NCI-H774 (cell line): ENCODE measurements at places on chromosomes 7 and 10.

DNA sequence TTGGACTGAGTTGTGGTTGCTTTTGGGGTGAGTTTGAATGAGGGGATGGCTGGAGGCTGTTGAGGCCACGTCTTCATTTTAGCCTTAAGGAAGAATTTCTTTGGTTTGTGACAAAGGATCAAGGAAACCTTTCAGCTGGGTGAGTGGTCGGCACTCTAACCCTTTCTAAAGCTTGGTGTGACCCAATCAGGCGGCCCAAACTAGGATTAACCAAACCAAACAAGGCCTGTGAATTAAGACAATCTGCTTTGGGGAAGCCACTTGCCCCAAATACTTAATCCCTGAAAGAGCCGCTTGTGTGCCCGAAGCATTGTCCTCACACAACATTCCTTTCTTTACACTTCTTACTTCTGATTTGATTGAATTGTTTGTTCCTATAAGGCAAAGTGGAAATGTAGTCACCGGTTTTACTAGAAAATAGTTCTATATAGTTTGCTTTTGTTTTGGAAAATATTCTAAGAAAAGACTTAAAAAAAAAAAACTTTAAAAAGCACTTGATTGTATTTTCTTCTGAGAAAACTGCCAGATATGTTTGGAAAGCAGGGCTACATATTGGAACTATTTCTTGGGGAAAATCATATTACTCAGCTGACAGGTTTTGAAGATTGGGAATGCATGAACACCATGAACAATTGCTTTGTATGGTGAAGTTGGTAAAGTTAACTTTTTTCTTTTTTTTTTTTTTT lies 272.4 kb upstream of the BMPER start:
- DNase-seq, result no peak

DNA sequence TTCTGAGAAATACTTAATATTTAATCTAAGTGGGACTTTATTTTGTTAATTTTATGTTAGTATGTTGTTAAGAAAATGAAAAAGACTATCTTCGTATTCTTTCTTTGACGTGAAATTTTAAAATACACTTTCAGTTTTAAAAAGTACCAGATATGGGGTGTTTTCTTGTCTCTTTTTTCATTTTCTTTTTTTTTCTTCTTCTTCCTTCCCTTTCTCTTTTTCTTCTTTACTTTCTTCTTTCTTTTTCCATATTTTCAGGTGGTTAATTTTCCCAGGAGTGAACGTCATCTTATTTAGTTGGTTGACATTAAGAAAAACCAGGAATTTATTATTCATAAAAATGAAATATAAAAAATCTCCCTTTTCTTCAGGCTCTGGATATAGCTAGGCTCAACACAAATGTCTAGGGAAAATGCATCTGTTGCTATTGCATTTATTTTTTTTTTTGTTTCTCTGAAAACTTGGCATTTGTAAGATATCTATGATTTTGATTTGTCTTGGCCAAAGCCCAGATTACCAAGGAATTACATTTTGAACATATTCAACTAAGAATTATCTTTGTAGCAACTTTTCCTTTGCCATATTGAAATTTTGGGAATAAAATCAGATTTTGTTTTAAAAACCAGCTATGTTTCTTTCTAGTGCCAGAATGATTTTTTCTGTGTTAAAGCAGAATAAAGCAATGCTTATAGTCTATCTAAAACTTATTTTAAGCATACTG lies 241.3 kb upstream of the FOXP2 start:
- no peak for DNase-seq

DNA sequence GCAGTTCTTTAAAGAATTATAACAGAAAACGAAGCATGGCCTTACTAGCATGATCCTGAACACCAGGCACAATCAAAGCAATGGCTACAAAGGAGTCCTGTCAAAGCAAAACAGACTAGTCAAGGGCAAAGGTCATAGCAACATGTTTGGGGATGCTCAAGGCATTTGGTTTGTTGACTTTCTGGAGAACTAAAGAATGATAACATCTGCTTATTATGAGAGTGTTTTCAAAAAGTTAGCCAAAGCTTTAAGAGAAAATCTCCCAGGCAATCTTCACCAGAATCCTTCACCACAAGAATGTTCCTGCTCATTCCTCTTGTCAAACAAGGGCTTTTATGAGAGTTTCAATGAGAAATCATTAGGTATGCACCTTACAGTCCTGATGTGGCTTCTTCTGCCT lies 95.1 kb upstream of the CPXM2 start:
- DNase-seq, result no peak

DNA sequence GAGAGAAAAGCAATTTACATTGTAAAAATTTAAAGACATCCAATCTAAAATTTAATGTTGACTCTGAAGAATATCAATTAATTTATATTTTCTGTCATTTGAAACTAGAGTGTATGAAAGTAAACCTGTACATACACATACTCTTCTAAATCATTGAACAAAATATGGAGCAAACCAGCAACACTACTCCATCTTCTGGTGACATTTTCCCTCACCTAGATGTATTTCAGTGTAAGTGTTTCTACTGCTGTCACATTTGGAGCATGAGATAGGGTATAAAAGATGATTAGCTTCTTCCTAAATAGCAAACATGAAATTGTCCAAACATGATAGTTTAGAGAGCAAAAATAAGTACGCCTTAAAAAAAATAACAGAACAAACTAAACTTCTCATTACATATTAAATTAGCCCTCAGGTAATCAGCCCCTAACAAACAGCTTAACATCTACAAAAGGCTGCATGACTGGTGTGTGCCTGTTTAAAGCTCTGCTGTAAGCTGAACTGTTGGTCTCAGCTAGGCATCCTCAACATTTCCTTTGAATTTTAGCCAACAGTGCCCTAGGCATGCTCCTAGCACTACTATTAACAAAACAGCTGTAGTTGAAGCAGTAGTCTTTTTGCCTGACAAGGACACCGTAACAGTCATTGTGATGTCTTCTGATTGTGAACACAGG lies 189.8 kb downstream of the CTNNA3 start:
- no peak for DNase-seq

DNA sequence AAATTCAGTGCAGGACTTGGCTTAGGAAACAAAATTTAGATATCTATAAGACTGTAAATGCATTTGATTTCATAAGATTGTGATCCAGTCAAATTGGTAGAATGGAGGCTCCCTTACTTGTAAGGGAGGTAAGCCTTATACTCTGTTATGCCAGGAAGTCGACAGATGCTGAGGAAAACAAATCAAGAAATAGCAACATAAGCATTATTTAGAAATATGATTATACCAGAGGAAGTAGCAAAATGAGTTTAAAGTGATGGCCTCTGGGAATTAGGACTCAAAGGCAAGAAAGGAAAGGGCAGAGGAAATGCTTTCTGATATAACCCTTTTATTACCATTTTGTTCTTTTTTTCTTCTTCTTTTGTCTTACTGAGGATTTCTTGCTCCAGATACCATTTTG lies 40.5 kb upstream of the MTPAP start:
- DNase-seq, result no peak

DNA sequence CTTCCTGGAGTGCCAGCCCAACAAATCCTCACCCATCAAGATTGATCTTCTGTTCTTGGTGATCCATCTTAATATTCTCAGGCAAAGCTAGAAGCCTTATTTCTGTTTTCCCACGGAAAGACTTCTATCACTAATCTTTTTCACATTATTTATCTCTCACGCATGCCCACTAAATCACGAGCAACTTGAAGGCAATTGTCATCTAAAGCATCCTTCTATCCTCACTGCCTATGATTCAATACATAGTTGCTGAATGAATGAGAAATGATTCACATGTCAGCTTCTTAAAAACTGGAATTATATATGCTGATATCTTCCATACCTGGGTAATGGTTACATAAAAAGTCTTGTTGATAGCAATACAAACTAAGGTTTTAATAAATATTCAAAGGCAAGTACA lies 12.6 kb upstream of the COL1A2 start:
- no peak for DNase-seq

GRCh38 chr10:34941471-34942357 lies 126.6 kb upstream of the PARD3 start:
- no peak for DNase-seq

- DNase-seq, result no peak
These were observed 171.5 kb upstream of the CDCA7L start for GRCh38 chr7:22117222-22117621.

- no peak for DNase-seq
These were observed 52.3 kb downstream of the GLRX3 start for GRCh38 chr10:130188195-130189175.

DNA sequence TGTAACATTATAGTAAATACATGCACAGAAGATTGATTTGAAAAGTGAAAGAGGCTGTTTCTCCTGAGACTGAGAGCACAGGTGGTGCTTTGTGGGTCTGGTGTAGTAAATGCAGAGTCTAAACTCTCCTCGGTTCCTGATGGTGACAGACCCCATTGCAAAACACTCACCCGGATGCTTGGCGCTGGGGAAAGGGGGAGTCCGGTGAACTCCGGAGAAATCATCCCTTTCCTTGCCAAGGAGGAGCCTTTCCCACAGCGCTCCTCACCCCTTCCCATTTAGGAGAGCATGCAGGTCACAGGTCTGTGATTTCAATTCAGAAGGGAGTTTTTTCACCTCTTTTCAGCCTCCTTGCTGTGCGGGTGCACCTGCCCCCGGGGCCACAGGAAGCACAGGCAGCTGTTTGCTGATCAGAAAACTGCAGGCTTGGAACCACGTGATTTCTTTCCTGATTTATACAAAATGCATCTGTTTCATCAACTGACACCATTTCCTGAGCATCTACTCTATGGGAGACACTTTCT lies 75.6 kb upstream of the LYZL2 start:
- DNase-seq, result no peak

- DNase-seq, result no peak
These were observed 861 bp upstream of the USP6NL start for GRCh38 chr10:11612021-11613001.

DNA sequence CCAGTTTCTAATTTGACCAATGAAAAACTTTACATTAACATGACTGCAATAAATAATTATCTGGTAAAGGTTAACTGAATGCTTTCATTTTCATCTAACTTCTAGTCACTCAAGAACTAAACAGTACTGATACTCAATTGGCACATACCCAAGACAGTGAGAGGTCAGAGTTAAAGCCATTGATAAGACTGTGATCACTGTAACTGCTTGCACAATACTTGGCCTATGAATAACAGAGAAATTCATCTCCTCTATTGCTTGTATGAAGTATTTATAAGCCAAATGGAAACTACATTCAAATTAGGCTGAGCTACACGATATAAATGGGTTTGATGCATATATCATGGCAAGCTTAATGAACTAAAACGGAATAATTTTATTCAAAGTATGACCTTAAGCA lies 43.0 kb downstream of the HERC4 start:
- no peak for DNase-seq

- DNase-seq, result peak; percentile 56
These were observed 6.9 kb upstream of the CREB3L2 start for GRCh38 chr7:138008588-138009349.

DNA sequence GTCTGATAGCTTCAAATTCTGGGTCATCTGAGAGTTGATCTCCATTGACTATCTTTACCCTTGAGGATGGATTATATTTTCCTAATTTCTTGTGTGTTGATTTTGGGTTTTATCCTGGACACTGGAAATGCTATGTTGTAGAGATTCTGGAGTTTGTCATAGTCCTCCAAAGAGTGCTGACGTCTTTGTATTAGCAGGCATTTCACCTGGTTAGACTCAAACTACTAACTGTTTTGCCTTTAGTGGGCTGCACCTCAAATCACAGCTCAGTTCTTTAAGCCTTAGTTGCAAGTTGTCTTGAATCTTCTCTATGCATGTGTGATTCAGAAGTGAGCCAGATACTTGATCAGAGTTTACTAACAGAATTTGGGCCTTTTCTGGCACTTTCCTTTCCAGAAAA lies 264.3 kb downstream of the RPS24 start:
- no peak for DNase-seq

GRCh38 chr7:112481833-112482670 lies 1.3 kb downstream of the LSMEM1 start:
- no peak for DNase-seq

DNA sequence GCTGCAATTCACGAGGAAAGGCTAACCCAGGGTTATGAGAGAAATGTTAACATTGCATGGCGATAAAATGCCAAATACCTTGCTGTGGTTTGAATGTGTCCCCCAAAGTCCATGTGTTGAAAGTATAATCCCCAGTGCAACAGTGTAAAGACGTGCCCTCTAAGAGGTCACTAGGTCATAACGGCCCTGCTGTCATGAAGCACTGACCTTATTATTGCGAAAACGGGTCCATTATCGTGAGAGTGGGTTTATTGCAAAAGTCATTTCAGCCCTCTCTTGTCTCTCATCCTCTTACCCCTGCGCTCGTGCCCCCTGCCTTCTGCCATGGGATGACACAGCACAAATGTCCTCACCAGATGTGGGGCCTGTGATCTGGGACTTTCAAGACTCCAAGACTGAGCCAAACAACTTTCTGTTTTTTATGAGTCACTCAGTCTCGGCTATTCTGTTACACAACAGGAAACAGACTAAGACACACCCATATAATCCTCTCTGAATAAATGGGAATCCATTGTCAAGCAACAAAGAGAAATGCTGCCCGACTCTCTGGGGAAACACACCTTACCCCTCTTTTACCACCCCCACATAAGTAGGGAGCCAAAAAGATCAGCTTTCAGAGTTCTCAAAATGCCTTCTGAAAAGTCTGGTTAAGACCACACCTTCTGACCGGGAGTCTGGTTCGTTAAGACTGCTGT lies 73.1 kb upstream of the UCN3 start:
- DNase-seq, result no peak

DNA sequence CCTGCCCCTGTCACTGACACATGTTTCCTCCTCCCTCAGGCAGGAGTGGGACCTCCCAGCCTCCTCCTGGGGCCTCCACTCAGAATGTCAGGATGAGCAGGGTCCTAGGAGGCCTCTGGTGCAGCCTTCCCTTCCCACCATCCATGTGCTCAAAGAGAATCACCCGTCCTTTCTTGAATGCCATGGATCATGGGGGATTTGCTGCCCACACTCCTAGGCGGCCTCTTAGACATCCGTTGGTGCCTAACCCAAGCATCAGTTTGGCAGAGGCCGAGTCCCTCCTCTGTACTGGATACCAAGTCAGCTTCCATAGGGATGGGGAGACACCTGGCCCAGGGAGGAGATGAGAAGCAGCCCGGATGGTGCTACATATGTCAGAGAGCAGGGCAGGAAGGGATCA lies 7.0 kb downstream of the NOS3 start:
- no peak for DNase-seq

DNA sequence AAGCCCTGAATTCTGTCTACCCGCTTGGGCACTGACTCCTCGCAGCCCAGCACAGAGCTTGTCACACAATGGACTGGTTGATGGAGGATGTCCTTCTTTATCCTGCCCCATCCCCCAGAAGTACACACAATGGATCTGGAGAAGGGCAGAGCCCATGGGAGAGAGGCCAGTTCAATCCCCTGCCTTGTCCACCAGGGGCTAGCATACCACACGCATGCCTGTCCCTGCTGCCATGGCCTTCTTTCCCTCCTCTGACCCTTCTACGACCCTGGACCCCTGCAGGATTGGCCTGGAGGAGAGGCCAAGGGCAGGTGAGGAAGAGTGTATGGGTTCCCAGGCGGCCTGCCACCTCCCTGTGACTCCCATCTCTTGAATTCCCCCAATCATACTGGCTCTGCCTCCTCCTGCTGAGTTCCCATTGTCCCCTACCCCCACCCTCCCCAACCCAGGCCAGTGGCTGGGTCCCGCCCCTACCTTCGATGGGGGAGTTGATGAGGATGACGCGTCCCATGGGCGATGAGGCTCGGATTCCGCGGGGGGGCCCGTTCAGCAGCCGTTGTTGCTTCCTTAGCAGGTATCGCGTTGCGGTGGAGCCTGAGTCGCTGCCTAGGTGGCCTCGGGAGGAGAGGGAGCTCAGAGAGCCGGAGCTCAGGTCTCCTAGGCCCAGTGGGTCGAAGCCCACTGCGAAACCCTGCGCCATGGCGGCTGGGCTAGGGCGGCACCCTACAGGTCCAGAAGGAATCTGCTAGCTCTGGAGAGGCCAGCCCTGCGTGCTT lies 1.2 kb downstream of the PDZD7 start:
- DNase-seq, result no peak
